ENCODE measurements at places on chromosomes 7 and 10.

GRCh38 chr7:29606287-29606721 is 42.7 kb downstream of the PRR15 start:
- DNase-seq = no peak

DNA sequence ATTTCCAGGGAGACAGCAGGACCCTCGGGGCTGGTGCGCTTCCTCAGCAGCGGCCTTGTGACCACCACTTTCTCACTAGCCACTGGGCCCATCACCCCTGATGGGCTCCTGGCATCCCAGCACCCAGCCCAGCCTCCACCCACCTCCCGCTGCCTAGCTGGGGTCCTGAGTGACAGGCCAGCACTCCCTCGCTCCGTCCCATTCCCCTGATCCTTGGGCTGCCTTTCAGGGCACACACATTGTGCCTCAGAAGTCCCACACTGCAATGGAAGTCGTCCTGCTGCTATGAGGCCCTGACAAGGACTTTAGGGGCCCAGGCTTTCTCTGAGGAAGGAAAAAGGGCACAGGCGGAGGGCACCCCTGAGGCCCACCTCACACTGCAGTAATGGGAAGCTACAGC is 12.4 kb downstream of the CAMK2B start:
- no peak for DNase-seq

- DNase-seq = no peak
Observed at GRCh38 chr7:18081617-18082016, 54.0 kb upstream of the PRPS1L1 start.

- DNase-seq = no peak
Observed at GRCh38 chr7:141263508-141263907, 189.6 kb downstream of the TMEM178B start.

DNA sequence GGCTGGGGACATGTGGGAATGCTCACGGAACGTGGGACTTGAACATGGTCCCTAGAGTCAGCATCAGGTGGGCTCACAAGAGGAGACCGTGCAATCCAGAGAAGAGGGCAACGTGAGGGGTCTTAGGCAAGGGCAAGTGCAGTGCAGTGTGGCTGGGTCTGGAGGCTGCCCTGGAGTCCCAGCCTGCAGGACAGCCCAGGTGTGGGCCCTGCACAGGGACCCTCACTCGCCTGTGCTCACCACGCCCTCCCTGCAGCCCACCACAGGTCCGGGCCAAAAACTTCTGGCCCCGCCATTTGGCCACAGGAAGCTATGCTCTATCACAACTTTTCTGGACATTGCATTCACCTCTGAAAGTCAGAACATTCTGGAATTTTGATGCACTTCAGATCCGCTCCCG is 133.5 kb downstream of the PAXIP1 start:
- DNase-seq = no peak

- no peak for DNase-seq
Observed at GRCh38 chr10:29860166-29860565, 199.2 kb downstream of the JCAD start.

DNA sequence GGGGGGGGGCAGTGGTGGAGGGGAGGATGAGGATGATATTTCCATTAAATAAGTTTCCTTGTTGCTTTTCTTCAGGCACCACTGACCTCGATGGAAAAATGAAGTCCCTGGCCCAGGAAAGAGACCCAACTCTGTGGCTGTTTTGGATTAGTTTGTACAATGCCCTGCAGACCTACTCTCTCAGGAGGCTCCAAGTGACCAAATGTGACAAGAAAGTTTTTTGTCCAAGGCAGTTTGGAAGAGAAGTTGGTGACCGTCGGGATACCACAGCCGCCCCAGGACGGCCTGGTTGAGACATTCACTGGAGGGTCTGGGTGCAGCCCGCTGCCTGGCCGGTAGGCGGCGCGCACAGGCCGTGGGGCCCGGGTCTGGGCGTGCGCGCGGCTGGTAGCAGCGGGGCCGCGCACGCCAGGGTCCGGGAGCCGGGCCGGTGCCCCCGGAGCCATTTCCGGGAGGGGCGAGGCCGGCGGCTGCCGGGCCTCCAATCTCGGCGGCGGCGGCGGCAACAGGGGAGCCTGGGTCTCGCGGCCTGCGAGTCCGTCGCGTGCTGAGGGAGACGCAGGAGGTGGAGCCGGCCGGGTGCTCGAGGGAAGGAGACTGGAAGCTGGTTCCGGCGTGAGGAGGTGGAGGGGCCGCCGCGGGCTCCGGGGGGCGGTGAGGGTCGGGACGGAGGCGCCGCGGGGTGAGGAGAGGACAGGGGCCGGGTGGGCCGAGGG is at the start of gene SGPL1:
Gene SGPL1 (plus strand): TSS at position 445 of the 716 bp plus-strand sequence. CDS start 906 bp downstream, outside the sequence.
- peak; percentile 88 for DNase-seq

- DNase-seq = no peak
Observed at GRCh38 chr7:102244601-102245000, 42.1 kb upstream of the SH2B2 start.

GRCh38 chr10:79146611-79147130 is 77.9 kb downstream of the ZMIZ1 start:
- DNase-seq = peak; percentile 79

DNA sequence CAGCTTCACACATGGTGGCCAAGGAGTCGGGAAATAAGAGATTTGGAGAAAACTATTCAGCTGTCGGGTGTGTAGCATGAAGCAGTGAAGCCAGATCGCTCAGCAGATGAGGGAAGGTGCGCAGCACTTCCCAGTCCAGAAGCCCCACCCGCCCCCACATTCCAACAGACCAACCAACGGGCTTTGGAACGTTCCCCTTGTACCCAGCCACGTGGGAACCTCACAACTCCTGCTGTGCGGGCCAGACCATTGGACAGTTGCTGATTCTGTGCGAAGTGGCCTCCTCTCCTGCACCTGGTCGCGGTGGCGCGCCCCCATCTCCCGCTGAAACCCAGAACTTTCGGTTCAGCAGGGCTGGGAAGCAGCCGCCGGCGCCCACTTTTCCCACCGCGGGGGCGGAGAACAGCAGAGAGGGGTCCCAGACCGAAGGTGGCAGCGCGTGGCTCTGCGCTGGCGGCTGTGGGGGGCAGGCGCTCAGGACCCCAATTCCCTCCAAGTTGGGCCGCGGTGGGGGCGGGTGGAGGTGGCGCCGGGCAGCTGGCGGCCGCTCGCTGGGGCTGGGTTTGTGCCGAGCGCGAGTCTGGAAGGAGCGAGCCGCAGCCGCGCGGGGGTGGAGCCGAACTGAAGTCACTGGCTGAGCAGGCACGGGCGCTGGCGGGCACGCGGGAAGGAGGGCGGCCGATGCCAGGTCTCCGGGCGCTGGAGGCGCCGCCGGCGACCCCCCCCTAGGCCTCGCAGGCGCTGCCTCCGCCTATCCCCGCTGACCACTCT is 1301.5 kb upstream of the SORCS1 start:
- DNase-seq = peak; percentile 49

DNA sequence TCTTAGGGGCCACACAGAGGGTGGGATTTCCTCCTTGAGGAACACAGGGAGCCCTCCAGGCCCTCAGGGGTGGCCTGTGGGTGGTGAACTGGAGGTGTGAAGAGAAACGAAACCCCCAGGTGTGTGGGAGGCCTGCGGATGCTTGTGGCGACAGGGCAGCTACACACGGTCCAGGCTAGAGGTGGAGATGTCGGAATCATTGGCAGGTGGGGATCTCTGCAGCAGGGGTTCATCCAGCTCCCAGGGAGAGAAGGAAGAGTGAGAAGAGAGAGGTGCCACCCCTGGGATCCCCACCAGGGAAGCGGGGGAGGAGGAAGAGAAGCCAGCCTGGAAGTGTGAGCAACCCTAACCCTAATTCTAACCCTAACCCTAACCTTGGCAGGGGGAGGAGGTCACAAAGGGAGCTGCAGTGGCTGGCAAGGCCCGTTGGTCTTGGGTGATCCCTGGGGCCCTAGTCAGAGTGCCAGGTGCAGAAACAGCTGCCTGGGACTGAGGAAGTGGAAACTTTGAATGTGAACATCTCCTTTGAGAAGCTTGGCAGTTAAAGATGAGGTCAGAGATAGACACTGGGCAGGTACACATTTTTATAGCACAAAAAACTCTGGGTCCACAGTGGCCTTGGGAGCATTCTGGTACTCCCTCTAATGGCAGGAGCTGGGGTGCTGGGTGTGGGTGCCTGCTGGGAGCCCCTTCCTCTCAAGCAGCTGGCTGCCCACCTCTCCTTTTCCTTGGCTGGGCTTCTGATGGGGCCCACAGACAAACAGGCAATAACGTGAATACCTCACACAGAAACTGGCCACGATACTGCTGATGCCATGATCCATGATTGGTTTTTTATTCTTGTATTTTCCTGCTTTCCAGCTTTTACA is 6.8 kb upstream of the AEBP1 start:
- DNase-seq = no peak

GRCh38 chr7:100723732-100724275 is 3.5 kb downstream of the EPO start:
- no peak for DNase-seq

DNA sequence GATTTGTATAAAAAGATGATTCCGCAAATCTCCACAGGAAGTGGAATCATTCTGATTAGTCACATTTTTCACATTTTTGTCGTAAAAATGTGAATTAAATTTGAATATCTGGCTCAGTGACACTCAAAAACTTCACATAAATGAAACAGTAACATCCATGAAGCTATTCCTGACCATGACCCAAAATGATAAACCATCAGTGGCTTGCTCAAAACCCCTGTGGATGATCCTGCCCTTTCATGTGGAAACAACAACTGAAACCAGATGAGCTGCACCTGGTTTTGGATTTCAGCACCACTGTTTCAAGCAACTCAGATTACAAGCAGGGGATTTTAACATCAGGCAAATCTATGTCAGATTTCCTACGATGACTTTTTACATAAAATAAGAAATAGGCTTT is 80.3 kb downstream of the AMPH start:
- no peak for DNase-seq

GRCh38 chr10:122234416-122234815 is 36.7 kb upstream of the BTBD16 start:
- no peak for DNase-seq

- DNase-seq = no peak
Observed at GRCh38 chr7:47940088-47941013, 7.9 kb downstream of the PKD1L1 start.

DNA sequence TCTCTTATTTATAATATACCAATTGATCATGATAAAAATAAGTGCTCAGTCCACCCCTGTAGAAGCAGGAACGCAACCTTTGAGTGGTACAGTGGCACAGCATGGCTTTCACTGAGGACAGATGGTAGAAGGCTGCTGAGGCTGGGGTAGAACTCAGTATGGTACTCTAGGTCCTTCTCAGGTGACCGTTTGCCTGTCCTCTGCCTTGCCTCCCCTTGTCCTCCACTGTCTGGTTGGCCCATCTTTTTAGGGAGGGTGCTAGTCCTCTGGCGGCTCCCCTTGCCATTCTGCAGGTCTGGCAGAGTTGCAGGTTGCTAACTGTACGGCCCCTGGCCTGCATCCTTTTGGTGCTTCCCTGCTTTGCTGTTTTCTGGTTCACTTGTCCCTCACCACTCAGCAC is 27.3 kb downstream of the SLC18A2 start:
- no peak for DNase-seq

- DNase-seq = no peak
Observed at GRCh38 chr7:842431-843031, 10.3 kb downstream of the SUN1 start.

GRCh38 chr10:132698761-132699391 is 87.1 kb downstream of the NKX6-2 start:
- peak; percentile 14 for DNase-seq

GRCh38 chr7:557558-557881 is 37.9 kb upstream of the PDGFA start:
- DNase-seq = no peak

DNA sequence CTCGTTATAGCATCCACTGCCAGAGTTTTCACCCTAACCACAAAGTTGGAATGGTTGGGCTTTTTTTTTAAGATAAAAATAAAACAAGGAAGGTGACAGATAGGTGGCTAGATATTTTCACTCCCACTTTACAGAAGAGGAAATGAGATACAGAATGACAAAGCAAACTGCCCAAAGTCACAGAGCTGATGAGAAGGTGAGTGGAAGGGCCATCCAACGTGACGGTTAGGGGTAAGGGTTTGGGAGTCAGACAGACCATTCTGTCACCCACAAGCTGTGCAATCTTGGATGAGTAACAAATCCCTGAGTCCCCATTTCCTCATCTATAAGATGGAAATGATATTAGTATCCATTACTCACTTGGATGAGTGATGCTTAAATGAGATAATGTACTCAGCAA is 106.9 kb upstream of the PDLIM1 start:
- no peak for DNase-seq

DNA sequence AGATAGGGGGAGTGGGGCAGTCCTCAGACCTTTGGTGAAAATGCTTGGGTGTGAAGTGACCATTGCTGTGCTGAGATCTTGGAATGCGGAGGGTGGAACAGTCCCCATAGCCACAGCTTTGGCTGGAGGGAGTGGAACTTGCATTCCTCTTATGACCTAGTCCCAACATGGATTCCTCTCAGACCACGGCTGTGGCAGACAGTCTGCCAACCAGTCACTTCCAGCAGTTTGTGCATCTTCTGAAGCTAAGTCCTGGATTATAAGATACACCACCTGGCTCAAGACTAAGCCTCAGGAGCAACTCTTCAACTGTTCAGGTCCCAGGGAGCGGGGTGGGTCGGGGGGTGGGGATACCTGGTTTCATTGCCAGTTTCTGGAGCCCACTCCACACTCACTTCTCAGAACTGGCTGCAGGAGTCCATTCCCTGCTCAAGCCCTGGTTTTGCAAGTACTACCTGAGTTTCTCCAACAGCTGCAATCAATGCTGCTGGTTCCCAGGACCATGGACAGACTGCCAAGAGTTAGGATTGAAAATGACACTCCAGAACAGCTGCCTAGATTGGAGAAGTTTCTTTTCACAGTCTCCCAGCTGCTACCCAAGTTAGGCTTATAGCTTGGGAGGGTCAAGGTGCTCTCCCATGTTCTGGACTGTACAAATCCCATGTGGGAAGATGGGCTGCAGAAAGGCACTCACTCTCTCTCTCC is 29.1 kb upstream of the DGKB start:
- no peak for DNase-seq

DNA sequence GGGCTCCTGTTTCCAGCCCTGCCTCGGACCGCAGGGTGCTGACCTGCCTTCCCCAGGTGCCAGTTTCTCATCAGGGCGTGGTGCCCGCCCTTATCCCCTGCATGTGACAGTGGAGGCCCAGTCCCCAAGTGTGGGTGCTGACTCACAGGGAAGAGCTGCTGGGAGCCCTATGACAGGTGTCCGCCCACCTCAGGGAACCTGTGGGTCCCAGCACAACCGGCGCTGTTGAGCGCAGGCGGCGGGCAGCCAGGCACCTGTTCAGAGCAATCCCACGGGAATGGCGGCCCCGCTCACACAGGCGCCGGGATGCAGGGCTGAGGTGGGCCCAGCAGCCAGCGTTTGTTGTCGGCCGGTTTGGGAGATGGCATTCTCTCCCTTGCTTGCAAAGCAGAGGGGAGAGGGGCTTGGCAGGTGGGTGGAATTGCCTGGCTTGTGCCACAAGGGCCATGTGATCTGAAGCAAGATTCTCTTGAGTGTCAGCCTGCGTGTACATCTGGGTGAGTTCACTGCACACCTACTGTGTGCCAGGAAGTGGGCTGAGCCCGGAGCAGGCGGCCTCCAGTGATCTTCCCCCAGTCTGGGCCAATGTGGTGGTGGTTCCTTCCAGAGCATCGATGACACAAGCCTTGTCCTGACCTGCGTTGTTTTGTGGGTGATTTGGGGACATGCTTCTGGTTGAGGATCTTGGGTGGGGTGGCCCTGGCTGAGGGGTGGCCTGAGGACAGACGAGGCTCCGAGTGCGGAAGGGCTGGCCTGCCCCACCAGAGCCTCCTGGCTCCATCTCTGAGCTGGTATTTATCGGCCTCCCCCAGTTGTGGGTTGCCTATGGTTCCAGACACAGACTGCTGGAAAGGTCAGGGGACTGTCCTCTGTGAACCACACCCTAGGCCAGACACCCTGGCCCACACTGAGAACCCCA is 2.4 kb downstream of the PWWP2B start:
- DNase-seq = no peak

- DNase-seq = no peak
Observed at GRCh38 chr10:80118669-80119068, 13.9 kb upstream of the PLAC9 start.
